Fibroblast of skin of right biceps (primary cell): ENCODE measurements at places on chromosomes 16 and 17.

DNA sequence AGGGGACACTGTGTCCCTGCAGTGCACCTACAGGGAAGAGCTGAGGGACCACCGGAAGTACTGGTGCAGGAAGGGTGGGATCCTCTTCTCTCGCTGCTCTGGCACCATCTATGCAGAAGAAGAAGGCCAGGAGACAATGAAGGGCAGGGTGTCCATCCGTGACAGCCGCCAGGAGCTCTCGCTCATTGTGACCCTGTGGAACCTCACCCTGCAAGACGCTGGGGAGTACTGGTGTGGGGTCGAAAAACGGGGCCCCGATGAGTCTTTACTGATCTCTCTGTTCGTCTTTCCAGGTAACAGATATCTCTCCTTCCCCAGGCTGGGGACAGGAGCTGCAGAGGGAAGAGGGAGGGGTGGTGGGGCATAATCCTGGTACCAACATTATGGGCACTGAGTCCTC is 1.6 kb downstream of the CD300LG start:
- DNase-seq, result no peak

DNA sequence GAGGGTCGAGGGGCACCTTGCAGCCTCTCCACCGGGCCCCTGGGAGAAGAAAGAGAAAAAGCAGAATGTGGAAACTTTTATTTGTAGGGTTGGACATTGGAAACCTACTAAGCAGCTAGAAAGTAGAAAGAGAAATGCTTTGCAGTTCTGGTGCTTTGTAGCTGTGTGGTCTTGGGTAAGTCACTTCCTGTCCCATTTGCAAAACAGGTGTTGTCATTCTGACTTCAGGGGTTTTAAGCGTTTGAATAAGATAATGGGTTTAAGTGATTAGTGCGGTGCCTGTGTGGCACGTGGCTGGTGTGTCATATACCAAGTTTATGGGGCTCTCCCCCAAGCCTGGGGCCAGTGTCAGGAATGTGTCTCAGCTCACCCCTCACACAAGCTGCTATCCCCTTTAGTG is 1.6 kb downstream of the CA4 start:
- DNase-seq, result no peak

- peak; percentile 79 for DNase-seq
Measured at GRCh38 chr17:58643147-58643546, 48.7 kb downstream of the TEX14 start.

GRCh38 chr16:67539691-67540635 is 11.3 kb downstream of the RIPOR1 start:
- DNase-seq, result no peak

DNA sequence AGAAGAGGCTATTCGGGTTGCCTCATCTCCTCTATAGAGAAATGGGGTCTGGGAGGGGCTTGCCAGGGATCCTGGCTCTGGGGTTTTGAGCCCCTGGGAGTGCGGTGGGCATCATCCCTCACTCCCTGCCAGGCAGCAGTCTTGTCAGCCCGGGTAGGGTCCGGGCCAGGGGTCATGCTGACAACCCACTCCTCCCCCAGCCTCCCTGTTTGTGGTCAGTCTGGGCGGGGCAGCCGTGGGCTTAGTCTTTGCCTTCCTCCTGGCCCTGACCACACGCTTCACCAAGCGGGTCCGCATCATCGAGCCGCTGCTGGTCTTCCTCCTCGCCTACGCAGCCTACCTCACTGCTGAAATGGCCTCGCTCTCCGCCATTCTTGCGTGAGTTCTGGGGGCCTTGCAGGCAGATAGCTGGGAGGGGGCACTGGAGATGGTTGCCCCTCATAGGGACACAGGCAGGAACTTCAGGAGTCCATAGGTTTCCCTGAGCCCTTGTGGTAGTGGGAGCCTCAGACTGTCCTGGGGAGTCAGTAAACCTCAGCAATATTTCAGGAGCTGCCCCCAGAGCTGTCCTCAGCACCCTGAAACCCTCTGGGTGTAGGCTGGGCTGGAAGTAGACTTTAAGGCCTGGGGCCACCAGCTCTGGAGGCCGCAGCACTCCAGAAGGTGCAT is 6.9 kb downstream of the SLC9A5 start:
- DNase-seq, result no peak

- peak; percentile 22 for DNase-seq
Measured at GRCh38 chr17:44120851-44121605, 2.4 kb downstream of the HDAC5 start.

DNA sequence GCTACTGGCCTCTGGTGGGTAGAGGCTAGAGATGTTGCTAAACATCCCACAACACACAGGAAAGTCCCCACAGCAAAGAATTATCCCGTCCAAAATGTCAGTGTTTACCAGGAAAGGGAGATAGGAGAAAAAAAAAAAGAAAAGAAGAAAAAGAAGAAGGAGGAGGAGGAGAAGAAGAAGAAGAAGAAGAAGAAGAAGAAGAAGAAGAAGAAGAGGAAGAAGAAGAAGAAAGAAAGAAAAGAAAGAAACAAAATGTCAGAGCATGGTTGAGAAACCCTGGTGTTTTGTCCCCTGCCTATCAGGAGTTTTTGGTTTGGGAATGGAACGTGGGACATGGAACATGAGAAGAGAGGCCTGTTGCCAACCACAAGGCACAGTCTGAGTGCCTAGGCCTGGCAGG is 2.4 kb downstream of the TMEM95 start:
- no peak for DNase-seq

DNA sequence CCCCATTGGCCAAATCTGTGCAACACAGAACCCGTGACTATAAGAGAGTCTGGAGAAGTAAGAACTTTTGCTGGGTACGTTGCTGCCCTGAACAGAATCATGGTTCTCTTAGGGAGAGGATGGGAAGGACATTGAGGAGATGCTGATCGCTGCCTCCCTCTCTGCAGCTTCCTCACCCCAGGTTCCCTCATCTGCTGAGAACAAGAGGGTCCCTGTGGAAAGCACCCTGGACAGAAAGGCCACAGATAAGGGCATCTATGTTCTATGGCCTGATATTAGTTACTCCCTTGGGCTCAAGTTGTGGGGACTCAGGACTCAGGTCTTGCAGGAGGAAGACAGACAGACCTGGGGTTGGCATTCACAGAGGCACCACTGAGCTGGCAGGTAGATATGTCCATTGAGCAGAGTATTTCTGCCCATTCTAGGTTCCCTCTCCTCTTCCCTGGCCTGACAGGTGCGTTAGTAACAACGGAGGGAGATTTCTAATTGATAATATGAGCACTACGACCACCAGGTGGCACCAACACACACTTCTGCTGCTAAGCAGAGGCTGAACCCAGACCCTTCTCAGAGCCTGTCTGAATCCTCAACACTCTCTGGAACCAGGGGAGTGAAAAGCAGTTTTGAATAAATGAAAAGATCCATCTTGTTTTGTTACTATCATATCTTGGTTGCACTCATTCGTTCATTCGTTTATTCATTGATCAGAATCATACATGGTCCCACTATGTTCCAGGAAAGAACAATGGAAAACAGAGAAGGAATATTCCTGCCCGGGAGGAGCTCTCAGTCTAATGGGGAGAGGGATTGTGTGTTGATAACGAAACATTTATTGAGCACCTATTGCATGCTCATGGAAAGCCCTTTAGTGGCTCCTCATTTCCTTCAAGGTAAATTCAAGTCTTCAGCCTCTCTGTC is 56.4 kb downstream of the SLC6A2 start:
- peak; percentile 39 for DNase-seq

- no peak for DNase-seq
Measured at GRCh38 chr16:57614536-57614935, 13.9 kb upstream of the ADGRG1 start.

GRCh38 chr17:28391401-28391800 is 14.6 kb downstream of the SLC46A1 start:
- DNase-seq, result no peak
